Activated CD8-positive, alpha-beta memory T cell treated with anti-CD3 and anti-CD28 coated beads for 4 hours (primary cell): ENCODE measurements at places on chromosomes 7 and 10.
A peak's percentile ranks its signal among the peaks of the same experiment; 100 is the strongest.

GRCh38 chr7:10707519-10707918 is 266.2 kb upstream of the PHF14 start:
- DNase-seq = no peak

DNA sequence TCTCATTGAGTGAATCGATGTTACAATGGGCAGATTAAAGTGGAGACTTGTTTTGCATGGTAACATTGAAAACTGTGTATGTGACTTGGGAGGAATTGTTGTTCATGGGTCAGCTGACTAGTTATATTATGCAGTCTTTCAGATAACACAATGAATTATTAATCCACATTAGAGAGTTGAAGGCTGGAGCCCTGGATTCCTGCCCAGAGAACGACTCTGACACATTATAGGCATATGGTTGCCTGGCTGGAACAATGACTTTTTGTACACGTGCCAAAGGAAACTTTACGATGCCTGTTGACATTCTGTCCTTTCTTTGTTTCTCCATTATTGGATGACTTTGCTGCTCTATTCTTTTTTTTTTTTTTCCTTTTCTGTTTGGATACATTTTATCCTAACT is 52.3 kb upstream of the TMEM229A start:
- no peak for DNase-seq

GRCh38 chr7:26612742-26613141 is 251.6 kb downstream of the SKAP2 start:
- DNase-seq = no peak

GRCh38 chr7:98288064-98288823 is 6.8 kb downstream of the BRI3 start:
- DNase-seq = no peak

DNA sequence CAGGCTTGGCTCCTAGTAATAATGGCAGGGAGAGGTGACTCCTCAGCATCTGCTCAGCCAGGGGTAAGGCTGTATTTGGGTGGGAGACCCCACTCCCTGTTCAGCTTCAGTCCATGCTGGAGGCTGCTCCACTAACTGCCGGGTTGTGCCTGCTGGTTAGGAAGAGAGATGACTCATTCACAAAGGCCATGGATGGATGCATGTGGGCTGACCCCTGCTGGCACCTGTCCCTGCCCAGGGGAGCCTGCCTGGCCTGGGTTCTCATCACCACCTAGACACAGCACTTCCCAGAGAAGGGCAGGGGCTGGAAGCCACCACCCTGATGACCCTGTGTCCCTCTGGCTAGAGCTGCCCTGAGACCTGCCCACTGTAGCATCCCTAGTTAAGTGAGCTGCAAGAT is 59.0 kb downstream of the VSTM4 start:
- DNase-seq = no peak

GRCh38 chr10:6743291-6743849 is 163.3 kb upstream of the PRKCQ start:
- no peak for DNase-seq

DNA sequence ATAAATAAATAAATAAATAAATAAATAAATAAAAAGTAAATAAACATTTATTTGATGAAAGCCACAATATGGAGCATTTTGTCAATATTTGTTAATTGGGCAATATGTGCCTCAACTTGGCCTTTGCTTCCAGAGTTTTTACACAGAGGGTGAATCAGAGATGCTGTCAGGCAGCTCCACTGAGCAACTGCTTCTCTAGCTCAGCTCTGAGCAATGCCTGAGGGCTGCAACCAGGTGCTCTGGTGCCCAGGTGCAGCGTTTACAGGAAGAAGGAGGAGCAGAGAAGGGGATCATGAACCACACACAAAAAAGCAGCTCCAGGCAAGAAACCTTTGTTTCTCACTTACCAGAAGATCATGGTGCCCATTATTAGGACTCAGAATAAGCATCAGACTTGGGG is 876.2 kb upstream of the AUTS2 start:
- no peak for DNase-seq

DNA sequence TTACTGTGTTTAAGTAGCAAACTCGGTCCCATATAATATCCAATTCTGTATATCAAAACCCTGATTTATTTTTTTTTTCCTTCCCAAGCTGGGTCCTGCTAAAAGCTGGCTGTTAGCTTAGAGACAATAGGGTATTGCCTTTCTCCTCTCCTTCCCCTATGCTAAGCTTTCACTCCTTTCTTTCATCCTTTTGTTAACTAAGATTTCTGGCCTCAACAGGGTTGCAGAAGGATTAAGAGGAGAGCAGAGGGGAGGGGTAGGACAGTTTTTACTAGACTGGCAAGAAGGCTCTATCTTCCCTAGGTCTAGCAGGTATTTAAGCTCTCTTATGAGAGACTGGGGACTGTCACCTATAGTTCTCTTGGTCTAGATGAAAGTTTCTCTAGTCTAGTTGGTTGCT is 229.2 kb downstream of the KCND2 start:
- no peak for DNase-seq

DNA sequence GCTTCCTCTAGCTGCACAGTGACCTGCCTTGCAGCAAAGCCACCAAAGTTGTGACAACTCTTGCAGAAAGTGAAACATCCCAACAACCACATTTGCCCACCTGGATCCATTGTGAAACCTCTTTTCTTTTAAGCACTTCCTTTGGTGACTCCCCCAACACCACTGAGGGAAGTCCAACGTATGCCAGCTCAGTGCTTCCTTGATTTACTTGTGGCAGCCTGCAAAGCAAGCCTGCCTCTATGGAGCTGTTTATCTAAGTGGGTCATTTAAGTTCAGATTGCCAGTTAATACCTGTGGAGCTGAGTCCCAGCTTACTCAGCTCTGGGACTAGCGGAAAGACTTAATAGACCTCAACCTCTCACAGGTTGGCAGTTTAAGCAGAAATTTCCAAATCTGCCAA is 230.8 kb upstream of the GHITM start:
- DNase-seq = no peak

GRCh38 chr7:28332046-28332445 is 80.3 kb upstream of the CREB5 start:
- DNase-seq = no peak

DNA sequence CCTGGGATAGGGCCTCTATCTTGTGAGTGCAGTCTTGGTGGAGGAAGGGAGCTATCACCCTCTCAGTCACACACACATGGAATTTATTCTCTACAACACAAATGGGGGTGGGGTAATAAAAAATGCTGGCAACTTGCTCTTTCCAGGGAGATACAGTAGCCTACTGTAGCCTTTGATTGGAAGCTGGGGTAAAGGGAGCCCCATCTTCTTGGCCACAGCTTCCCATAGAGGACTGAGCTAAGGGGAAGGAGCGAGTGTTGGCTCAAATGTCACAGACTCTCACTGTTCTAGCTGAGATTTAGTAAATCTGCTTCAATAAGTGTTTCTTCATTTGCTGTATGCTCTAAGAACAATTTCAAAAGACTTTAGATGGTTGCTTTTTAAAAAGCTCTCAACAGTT is 222.2 kb upstream of the CXCL12 start:
- no peak for DNase-seq

- no peak for DNase-seq
These were observed 10.1 kb downstream of the NUDT1 start for GRCh38 chr7:2251841-2252771.

GRCh38 chr10:60048091-60048501 is 141.7 kb upstream of the CCDC6 start:
- no peak for DNase-seq

GRCh38 chr7:50655490-50655889 is 90.3 kb upstream of the DDC start:
- no peak for DNase-seq

- no peak for DNase-seq
These were observed 66.3 kb upstream of the KLF6 start for GRCh38 chr10:3850999-3851937.

GRCh38 chr10:43209651-43210141 is 57.2 kb downstream of the RASGEF1A start:
- DNase-seq = no peak

DNA sequence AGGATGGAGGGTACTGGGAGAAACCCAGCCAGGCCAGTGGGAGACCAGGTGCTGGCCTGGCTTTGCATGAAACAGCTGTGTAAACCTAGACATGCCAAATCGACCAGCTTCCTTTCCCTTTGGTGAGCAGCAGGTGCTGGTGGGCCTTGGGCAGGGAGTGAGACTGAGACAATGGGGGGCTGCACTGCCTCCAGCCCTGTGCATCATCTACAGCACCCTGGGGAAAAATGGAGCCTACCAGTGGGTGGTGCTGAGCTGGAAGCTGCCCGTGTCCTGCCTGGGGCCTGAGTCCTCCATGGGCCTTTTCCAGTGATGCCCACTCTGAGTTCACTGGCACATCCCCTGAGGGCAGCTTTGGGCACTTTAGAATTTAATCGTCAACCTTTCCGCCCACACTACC is 19.2 kb upstream of the DDC start:
- no peak for DNase-seq

DNA sequence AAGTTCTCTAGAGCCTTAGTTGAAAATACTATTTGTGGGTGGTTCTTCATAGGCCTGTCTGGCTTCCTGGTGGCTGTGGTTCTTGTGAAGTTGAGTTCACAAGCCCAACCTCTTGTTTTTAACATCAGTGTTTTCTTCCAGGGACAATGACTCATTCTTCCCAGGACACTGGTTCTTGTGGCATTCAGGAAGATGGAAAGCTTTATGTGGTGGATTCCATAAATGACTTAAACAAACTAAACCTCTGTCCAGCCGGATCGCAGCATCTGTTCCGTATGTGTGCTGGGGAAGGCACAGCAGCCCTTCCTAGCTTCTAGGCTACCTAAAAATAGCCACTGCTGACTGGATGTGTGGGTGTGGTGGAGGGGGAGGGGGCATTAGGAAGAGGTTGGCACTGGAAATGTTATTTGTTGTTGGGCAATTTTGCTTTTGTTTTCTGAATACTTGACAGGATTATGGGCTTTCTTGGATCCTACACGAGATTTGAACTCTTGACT is 3.9 kb downstream of the LSMEM1 start:
- DNase-seq = no peak

GRCh38 chr7:31416381-31416870 is 75.9 kb upstream of the NEUROD6 start:
- no peak for DNase-seq

DNA sequence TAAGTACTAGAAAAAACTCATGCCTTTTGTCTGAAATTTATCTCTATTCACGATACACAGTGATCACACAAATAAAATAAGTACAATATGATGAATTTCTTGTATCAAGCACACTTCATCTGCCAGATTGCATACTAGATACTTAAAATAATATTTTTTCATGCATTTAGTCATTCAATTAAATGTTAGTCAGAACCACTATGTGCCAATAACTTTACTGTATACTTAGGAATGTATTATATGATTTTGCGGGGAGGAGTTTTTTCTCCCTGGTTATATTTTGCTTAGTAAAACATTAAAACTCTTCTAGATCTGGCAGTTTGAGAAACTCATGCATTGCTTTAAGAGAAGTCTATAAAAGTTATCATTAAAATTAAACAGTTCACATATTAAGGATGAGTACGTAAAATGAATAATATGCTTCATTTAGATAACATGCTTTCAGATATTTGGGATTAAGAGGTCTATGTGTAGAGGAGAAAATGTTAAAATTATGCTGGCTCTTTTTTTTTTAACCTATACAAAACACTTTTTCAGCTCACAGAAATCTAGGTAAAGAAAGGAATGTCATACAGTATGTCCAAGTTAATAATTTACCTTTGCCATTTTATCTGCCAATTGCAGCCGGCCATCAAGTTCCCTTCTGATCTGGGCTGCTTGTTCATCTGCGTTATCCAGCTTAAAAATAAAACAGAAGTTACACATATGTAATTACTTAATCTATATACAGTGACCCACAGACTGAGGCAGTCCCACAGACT is 70.1 kb downstream of the RNF133 start:
- no peak for DNase-seq

DNA sequence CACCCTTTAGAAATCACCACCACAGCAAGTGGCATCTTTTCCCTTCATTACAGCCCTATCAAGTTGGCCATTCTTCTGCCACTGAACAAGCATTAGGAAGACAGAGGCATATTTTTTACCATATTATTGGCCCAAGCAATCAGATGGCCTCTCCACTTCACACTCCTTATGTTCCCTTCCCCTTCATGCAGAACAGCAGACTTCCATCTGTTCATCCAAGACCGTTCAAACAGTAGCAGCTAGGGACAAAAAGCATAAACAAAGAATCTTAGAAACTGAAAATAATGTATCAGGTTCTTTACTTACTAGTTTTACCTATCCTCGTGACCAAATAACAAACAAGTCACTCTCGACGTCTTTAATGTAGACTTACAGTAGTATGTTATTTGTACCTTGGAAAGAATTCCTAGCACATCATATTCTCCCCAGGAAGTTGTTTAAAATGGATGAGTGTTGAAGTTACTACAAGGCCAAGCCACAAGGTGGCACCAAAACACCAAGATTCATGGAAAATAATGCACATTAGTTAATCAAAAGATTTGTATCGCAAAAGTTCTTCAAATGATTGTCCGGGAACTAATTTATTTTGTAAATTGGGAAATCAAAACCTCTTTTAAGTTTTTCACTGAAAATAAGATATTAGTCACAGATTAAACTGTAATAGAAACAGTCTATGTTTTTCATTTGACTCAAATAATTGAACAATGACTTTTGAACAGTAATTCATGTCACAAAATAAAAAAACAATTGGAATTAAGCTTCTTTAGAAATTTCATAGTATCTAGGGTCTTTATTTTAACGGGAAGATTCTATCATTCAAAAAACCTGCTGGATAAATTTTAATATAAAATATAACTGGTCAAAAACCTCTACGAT is 112.1 kb downstream of the VPS41 start:
- DNase-seq = peak; percentile 5

DNA sequence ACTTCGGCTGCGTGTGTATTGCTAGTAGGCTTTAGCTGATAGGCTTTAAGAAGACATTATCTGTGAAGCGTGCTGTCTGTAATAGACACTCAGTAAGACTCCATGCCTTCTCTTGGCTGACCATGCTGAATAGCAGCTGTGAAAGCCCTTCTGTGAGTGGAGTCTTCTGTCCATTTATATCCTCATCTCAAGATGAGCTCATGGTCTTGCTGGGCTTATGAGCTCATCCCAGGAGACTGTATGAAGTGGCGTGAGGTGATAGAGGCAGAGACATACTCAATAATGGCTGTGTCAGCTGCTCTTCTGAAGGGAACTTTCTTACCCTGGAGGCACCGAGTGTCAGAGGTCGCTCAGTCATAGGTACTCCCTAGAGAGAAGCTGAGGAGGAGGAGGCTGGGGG is 111.5 kb downstream of the SH2D4B start:
- DNase-seq = no peak

DNA sequence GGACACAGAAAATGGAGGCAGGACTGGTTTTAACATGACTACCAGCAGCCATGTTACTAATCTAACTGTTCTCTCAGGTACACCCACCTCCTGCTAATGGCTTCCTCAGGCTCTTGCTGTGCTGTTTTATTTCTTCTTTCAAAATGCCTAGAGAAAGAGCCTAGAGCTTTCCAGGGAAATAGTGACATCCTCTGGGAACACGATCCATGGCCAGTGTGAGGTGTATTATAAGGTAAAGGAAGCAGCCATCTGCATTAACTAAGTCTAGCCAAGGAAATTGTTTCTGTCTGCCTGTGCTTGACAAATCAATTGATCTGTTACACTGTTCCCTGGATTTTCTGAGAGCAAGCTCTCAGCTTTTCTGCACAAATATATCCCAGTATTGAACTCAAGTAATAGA is 42.2 kb upstream of the AOAH start:
- DNase-seq = no peak

GRCh38 chr10:66844176-66844942 is 81.5 kb upstream of the LRRTM3 start:
- no peak for DNase-seq
